BJ (cell line): ENCODE measurements at places on chromosomes 11 and 22.

- DNase-seq: no peak
Observed at GRCh38 chr22:30943368-30943767, 25.2 kb downstream of the MORC2 start.

DNA sequence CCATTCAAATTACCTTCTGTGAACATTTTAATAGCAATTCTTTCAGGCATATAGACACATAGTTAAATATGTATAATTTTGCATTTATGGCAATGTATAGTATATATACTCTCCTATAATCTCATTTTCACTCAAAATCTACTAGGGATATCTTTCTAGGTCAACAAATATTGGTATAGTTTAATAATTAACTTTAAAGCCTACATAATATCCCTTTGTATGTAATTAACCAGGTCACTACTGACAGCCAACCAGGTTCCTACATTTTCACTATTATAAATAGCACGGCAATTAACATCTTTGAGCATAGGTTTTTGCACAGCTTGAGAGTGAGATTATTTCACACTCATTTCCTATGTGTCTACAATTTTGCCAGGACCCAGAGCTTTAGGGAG lies 15.8 kb downstream of the OR2AG2 start:
- no peak for DNase-seq

DNA sequence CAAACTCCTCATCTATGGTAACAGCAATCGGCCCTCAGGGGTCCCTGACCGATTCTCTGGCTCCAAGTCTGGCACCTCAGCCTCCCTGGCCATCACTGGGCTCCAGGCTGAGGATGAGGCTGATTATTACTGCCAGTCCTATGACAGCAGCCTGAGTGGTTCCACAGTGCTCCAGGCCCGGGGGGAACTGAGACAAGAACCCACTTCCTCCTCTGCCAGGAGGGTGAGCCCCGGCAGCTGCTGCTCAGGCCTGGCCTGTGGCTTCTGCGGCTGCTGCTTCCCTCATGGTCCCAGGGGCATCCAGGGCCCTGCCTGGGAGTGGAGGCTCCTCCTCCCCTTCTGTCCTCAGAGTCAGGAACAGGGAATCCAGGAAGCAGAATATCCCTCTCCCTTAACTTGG lies 98.4 kb downstream of the ZNF280B start:
- DNase-seq: no peak

DNA sequence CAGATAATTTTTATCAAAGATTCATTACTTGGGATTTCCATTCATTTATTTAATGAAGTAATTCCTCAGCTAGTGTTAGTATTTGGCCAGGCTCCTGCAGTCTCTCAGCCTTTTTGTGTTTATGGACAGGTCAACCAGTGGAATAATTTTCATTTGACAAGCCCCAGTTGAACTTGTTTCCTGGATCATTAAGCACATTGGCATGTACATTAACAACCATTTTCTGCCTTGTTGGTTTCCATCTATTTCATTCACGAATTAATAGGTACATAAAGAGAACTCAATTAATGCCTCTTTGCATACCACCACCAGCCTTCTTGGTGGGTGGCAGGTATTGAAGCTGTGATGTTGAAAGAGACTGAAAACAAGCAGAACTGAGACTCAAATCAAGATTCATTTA lies 745.2 kb downstream of the KCNA4 start:
- DNase-seq: no peak
